ENCODE measurements at places on chromosomes 11 and 22.

GRCh38 chr11:76987203-76987602 lies 47.0 kb upstream of the B3GNT6 start:
- DNase-seq, result no peak

DNA sequence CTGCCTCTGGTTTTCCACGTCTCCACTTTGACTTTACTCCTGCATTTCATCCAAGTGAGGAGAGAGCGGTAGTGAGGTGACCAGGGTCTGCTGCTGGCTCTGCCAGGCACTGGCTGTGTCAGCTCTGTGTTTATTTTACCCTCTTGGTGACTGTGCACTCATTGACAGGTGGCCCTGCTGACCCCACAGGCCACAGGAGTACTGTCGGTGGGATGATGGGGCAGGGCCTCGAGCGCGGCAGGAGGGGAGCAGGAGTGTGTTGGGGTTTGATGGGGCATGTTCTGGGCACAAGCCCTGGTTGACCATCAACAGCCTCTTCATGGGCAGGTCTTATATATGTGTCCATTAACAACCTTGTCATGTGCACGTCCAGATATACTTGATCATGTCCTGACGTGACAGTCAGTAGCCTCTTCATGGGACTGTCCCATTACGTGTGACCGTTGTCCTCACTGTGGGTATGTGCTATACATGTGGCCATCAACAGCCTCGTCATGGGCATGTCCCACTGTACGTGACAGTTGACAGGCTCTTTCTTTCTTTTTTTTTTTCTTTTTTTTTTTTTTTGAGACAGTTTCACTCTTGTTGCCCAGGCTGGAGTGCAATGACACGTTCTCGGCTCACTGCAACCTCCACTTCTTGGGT lies 31.4 kb upstream of the ACR start:
- no peak for DNase-seq

- no peak for DNase-seq
Observed at GRCh38 chr11:1509626-1510255, 23.2 kb upstream of the MOB2 start.

GRCh38 chr11:100963375-100963774 lies 166.2 kb downstream of the PGR start:
- no peak for DNase-seq

- DNase-seq, result no peak
Observed at GRCh38 chr11:126542334-126543015, 187.0 kb downstream of the ST3GAL4 start.

- DNase-seq, result no peak
Observed at GRCh38 chr11:128881221-128881620, 9.9 kb upstream of the KCNJ5 start.

- no peak for DNase-seq
Observed at GRCh38 chr22:49753961-49754695, 73.5 kb downstream of the BRD1 start.

DNA sequence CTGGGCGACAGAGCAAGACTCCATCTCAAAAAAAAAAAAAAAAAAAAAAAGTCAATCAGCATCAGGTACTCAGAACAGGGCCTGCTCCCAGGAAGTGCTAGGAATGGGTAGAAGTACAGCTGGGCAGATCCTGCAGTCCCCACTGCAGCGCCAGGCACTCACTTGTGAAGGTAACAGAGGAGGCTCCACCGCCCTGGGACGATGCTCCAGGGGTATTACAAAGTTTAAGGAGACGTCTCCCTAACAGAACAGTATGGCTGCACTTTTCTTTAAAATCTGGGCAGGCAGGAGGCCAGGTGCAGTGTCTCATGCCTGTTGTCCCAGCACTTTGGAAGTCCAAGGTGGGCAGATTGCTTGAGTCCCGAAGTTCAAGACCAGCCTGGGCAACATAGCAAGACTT lies 1449.0 kb downstream of the BRD1 start:
- DNase-seq, result no peak

- no peak for DNase-seq
Observed at GRCh38 chr22:45785458-45785857, 113.8 kb downstream of the ATXN10 start.

DNA sequence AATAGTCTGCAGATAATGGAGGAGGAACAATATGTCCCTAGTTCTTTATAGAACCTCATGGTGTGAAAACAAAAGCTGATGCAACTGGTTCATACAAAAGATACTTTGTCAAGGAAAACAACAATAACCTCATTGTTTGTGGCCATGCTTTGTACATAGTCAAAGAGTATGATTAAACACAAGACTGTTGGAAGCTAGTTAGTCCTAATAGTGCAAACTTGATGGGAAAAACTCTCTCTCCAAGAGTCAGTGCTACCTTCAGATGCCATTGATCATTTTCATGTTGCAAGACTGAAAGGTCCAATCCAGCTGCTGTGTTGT lies 20.1 kb upstream of the PLAAT2 start:
- DNase-seq, result no peak

GRCh38 chr11:123567466-123567865 lies 87.0 kb downstream of the SCN3B start:
- no peak for DNase-seq
